ENCODE measurements at places on chromosomes 3 and 15.

GRCh38 chr15:41554915-41555314 lies 4.1 kb upstream of the TYRO3 start:
- DNase-seq: no peak

DNA sequence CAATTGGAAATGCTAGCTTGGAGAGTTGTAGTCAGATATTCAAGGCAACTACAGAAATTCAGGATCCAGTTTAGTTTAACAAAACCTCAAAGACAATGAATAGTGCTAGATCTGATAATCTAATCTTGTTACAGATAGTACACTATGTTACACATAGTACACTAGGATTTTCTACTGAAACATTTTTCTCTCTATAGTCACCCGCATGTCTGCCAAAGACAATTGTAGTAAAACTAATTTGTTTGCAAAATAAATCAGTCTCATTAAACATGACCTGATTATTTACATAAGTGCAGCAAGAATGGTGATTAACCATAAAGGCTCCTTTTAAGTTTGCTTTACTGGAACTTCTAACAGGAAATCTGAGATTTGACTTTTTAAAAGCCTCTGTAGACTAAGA lies 52.0 kb downstream of the ILDR1 start:
- no peak for DNase-seq

DNA sequence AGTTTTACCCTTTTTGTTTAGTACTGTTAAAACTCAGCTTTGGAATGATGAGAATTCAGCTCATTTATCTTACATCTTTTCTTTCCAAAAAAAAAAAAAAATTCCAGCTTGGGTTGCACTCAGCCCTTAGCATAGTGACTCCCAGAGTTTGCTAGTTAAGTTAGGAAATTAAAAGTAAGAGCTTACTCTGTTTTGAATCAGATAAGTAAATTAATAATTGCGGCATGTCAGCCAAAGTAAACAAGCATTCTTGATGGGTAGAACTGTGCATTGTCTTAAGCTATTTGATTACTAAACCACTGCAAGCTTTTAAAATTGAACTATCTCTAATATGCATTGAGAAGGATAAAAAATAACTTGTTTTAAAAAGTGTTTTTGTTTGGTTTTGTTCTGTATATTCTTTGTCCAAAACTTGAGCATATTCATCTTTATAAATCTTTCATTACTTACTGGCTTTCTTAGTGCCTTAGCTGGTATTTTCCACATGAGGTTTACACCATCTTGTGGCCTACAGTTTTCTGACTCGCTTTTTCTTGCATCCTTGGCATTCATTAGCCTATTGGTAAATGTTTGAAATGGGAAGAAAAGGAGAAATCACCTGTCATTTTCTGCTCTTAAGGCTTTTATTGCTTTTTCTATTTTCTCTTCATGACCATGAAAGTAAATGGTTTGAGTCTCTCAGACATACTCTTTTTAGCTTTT lies 107.6 kb downstream of the FILIP1L start:
- no peak for DNase-seq

- DNase-seq: no peak
Measured at GRCh38 chr15:52067545-52067926, 45.0 kb downstream of the BCL2L10 start.

DNA sequence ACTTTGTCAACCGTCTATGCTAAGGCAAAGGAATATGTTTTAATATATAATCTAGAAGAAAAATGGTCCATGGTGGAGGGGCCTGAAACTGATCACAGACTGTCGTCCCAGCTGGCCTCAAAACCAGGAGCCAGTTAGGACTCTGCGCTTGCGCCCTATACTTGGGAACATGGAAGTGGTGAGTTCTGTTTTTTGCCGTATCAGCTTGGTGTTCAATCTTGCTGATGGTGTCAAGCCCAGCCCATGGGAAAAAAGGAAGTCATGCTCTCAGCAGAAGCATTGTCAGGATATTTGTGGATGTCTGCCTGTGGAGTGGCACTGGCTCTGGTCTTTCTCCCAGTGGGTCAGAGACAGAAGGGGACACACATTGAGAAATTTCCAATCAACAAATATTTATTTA lies 342.0 kb upstream of the CTDSPL start:
- DNase-seq: no peak

DNA sequence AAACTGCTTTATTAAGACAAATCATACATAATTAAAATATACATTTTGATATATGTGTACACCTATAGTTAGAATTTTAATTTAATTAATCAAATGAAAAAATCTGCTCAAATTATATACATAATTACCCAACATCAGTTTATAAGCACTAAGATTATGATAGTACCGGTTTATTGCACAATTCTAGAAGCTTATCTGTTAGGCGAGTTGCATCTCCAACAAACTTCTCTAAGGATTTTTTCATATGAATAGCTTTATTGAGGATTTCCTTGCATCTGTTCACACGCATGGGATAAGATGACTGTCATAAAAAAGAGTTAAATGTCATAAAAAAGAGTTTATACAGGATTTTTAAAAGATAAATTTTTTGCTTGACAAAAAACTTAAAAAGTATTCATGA lies 19.9 kb upstream of the XRN1 start:
- no peak for DNase-seq

- no peak for DNase-seq
Measured at GRCh38 chr15:83445643-83446042, 1.5 kb upstream of the SH3GL3 start.

GRCh38 chr3:186021673-186022362 lies 84.0 kb upstream of the TRA2B start:
- DNase-seq: no peak

DNA sequence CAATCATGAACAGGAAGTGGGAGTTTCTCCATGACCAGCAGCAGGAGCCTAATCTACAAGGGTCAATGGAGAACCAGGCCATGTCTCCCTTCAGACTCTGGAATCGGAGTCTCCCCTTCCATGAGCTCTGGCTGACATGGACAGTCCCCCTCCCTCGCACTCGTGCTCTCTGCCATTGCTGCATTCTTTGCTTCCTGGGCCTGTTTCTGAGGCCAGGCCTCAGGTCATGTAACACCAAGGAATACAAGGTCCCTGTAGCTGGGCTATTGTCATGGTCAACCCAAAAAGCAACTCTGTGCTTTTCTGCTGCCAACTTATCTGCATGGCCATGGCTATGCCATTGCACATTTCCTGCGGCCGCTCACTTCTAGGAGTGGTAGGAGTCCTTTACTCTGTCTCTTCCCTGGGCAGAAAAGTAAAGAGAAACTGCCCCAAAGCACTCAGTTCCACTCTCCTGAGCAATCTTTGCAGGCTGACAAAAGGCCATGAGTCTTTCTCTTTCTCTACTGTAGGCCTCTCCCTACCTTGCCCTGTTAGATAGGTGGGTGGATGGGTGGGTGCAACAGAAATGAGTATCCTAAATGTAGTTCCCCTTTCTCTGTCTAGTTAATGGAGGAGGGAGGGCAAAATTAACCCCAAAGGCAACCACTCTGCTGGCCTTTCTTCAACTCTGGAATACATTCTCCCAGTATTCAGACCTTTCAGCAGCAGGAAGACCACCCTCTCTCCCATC lies 40.8 kb upstream of the PROK2 start:
- DNase-seq: no peak

DNA sequence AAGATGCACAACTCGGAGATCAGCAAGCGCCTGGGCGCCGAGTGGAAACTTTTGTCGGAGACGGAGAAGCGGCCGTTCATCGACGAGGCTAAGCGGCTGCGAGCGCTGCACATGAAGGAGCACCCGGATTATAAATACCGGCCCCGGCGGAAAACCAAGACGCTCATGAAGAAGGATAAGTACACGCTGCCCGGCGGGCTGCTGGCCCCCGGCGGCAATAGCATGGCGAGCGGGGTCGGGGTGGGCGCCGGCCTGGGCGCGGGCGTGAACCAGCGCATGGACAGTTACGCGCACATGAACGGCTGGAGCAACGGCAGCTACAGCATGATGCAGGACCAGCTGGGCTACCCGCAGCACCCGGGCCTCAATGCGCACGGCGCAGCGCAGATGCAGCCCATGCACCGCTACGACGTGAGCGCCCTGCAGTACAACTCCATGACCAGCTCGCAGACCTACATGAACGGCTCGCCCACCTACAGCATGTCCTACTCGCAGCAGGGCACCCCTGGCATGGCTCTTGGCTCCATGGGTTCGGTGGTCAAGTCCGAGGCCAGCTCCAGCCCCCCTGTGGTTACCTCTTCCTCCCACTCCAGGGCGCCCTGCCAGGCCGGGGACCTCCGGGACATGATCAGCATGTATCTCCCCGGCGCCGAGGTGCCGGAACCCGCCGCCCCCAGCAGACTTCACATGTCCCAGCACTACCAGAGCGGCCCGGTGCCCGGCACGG lies 991 bp downstream of the SOX2 start:
- DNase-seq: no peak

DNA sequence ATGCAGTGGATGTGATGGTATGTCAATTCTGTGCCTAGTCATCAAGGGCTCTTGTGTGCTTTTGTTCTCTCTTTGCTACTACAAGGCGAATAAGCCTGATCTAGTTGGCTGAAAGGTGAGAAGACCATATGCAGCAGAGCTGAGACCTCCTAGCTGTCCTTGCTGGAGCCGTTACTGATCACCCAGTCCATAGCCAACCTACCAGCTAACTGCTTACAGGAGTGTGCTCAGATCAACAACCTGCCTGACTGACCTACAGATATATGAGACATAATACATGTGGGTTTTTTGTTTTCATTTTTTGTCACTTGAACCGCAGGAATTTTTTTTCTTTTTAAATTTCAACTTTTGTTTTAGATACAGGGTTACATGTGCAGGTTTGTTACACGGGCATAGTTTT lies 22.8 kb downstream of the OXSM start:
- no peak for DNase-seq

DNA sequence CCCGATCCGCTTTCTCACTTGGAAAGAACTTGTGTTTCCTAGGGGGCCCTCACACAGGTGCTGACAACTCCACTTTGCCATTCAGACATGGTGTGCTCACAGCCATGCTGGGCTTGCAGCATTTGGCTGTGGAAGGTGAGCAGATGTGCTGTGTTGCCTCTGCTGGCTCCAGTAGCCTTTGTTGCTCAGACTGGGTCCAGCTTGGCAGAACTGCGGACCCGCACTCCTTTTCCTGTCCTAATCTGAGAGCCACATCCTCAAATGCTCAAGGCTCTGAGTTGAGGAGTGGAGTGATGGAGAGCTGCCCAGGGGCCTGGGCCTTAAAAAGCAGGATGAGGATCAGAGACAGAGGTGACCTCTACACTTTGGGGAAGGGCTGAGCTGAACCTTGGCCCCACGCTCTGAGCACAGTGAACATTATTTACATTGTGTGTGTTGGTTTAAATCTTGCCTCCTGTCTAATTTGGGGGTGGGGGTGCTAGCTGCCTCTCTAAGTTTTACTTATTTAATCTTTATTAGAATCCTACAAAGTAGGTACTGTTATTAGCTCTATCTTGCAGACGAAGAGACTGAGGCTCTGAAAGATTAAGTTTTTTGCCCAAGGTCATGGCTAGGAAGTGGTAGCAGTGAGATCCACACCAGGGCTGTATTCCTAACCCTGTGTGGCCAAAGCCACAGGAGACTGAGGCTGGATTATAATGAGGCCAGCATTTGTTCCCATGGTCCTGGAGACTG lies 17.2 kb downstream of the ACOX2 start:
- DNase-seq: no peak

DNA sequence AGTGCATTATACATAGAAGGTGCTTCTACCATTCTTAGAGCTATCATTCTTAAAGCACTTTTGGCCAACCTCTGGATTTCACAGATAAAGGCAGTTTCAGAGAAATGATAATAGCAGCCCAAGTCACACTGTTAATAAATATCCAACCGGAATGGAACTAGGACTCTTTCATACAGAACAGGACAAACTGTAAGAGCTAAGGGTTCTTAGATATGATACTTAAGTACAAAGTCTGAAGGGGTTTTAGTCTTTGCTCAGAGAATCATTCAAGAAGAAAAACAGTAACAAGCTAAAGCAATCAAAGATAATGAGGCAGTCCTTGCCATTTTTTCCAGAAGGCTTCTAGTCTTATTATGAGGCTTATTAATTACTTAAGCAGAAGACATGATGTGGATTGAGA lies 239.0 kb downstream of the ERC2 start:
- no peak for DNase-seq

DNA sequence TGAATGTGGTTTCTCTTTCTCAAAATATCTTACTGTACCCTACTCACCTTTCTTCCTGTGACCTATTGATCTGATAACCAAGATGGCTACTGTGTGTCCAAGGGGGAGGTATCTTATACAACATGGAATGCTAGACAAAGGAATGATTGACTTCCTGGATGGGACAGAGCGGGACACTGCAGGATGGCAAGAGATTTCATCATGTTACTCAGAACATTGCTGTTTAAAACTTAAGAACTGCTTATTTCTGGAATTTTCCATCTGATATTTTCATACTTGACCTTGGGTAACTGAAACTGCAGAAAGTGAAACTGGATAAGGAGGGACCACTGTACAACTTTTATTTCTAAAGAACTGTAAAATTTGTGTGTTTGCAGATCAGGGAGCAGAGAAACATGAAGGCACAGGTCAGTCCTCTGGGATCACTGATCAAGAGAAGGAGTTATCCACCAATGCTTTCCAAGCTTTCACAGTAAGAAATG lies 18.5 kb downstream of the CNOT10 start:
- no peak for DNase-seq

GRCh38 chr3:21936207-21936606 lies 185.2 kb upstream of the ZNF385D start:
- DNase-seq: no peak

- DNase-seq: peak; percentile 53
Measured at GRCh38 chr15:65824031-65824743, 32.1 kb upstream of the DENND4A start.

DNA sequence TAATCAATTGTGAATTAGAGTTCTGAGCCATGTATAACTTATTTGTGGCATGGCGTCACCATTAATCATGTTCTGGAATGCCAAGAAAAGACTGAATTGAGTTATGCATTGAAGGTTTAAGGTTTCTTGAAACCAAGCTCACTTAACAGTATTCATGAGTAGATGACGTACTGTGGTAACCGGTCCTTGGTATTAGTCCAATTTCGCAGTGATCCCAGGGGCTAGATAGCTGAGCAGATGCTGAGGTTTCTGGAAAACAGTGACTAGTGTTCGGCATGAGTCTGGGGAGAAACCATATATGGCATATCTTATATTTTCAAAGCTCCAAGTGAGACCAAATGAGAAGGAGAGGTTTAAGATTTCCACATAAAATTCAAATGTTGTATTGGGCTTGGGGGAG lies 218.3 kb upstream of the LYSMD4 start:
- no peak for DNase-seq

GRCh38 chr3:120604382-120604781 lies 8.2 kb downstream of the NDUFB4 start:
- no peak for DNase-seq

- no peak for DNase-seq
Measured at GRCh38 chr3:33219175-33219487, 521 bp upstream of the SUSD5 start.

- no peak for DNase-seq
Measured at GRCh38 chr3:132382267-132382666, 35.0 kb upstream of the DNAJC13 start.

All from NCI-H1694 treated with DMSO at 0.1 percent for 48 hours (cell line).